CD4-positive, alpha-beta T cell treated with Interleukin-17A for 4 hours (primary cell): ENCODE measurements at places on chromosomes 7 and 10.

DNA sequence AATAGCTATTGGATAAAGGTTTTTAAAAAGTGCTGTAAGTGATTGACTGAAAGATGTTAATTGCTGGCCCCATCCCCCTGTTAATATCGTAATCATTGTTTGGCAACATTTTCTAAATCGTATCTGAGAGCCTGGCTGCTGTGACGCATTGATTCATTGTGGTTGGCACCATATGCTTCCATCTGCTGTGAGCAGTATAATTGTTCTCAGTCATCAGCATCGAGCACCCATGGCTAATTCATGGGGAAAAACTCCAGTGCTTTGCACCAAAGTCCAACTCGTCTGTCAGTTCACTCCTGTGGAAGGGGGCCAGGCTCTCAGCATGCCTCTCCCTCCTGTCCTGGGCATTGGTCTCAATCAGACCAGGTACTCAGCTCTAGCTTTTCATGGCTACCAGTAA, 205.2 kb downstream of the STK31 start:
- DNase-seq: no peak

- peak; percentile 20 for DNase-seq
Measured at GRCh38 chr7:64618785-64619456, 47.0 kb upstream of the ZNF107 start.

GRCh38 chr10:32909456-32909855, 48.6 kb downstream of the ITGB1 start:
- no peak for DNase-seq

DNA sequence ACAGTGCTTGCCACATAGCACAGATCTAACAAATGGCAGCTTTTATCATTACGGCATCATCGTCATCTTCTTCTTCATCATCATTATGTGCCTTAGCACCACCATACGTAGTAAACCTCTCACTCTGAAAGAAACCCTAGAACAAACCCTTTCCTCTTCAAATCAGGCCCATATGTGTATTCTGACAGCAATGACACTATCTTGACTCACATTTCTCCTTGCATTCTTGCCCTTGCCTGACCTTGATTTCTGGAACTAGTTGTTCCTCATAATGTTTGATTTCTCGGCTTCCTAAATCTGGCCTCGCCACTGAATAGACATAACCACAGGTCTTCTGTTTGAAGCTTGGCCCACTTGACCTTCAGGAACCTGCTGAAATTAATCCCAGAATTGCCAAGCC, 115.3 kb downstream of the DGKI start:
- no peak for DNase-seq

DNA sequence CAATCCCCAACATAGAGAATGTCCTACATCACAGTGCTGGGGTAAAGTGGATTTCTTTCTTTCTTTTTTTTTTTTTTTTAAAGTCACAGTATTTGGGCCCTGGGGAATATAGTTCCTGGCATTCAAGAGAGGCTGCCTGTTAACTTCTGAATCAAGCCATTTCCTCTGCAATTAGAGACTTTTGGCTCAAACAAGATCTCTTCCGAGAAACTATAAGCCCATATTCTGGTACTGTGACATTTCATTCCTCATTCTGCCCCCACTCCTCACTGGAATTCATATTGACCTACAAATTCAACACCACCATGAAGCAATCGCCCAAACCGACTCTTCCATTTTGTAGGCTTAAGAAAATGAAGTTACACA, 187.4 kb downstream of the PHTF2 start:
- DNase-seq: no peak

- no peak for DNase-seq
Measured at GRCh38 chr10:71603150-71603549, 116.4 kb downstream of the C10orf105 start.

DNA sequence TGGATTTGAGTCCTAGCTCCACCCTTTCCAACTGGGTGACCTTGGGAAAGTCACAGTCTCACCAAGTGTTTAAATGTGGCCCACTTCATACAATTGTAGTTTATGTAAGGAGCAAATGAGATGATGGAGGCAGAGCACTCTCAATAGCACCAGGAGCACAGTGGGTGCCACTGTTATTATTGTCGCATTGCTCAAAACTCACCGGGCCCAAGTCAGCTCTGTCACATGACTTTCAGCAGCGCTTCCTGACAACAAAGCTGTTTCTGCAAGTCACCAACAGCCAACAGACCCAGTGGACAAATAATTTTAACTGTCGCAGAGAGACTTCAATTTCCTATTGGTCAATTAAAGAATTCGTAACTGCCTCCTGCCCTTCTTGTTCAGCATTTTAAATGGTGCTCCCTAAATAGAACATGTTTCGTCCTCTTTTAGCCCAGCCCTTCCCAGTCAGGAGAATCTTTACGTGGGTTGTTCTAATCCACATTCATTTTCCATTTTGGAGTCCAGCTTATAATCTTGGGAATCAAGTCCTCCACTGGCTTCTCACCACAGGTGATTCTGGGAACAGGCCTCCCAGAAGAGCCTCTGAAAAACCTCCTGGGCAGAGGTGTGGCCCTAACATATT, 415.6 kb upstream of the NPVF start:
- no peak for DNase-seq
